ENCODE measurements at places on chromosomes 7 and 10.

DNA sequence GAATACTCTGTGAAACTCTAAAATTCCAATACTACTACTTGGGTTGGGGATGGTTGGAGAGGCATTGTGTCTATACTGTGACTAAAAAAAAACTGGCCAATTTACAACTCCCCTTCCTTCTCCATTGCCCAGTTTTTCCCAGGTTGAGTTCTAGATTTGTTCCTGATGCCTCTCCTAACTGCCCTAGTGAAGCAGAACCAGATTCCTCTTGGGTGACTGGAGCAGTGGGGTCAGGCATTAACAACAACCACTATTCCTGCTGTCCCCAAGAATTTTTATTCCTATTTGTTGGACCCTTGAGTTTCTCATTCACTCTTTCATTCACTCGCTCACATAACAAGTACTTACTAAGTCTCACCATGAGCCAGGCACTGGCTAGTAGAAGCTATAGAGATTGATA lies 5.8 kb downstream of the GOT1 start:
- no peak for DNase-seq

DNA sequence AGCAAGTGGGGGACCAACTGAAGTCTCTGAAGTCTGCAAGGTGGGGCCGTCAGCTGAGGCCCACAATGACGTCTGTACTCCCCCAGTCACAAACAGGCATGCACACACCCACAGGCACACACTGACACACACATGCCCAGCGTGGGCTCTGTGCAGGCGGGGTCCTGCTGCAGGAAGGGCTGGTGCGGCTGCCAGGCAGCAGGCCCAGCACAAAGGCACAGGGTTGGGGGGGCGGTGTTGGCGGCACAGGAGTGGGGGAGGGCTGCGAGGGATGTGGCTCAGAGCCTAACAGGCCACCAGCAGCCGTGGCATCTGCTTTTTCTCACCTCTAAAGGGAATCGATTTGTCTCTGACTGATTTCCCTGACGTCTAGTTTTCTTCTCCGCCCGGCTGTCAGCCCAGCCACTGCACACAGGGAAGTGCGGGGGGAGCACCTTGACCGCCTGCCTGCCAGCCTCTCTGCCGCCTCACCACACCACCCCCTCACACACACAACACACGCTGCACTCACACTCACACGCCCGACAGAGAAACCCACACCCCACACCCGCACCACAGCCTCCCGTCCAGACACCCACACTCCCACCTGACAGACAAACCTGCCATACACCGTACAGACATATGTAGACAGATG lies 43.5 kb upstream of the ZMIZ1 start:
- no peak for DNase-seq

DNA sequence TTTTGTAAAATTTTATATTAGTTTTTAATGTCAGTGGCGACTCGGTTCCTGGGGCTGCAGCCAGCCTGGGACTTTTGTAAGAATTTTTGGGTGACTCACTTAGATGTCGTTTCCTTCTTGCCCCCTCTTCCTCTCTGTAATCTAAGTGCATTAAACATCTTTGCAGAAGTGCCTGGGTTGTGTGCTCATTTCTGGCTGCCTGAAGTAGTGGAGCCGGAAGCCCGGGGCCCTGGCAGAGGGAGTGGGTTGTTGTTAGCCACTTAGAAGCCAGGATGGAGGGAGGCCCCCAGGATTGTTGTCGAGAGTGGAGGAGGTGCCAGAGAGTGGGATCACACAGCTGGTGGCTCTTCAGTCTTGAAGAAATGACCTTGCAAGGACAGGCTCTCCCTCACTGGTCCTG lies 11.0 kb upstream of the TRIM8 start:
- no peak for DNase-seq

DNA sequence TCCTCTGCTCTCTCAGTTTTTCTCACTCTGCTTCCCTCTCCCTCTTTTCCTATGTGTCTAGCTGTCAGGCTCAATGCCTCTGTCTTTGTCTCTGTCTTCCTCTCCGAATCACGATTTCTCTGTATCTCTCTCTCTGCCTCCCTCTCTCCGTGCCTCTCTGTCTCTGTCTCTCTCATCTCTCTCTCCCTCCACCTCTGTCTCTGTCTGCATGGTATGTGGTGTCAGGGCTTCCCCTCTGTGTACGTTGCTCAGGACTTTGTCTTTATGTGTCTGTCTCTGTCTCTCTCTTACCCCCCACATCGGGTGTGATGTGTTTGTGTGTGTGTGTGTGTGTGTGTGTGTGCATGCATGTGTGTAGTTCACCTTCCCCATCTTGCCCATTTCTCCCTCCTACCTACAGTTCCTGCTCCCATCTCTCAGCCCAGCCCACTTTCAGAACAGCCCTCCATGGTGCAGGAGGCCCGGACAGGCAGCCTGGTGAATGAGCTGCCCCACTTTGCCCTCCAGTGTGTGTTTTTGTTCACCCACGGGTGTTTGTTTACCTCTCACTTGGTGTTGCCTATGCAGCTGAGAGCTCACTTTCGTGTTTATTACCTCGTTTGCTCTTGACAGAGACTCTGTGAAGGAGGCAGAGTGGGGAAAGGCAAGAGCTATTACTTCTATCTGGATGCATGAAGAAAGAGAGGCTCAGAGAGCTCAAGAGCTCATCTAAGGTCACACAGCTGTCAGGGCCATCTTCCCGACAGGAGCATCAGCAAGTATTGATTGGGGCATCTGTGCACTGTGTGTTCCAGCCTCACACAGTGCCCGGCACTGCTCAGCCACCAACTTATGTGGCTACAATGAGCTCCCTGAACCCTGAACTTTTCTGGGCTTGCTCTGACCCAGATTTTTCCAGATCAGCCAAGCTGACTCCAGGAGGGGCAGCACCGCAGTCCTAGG lies 163.5 kb upstream of the ZMIZ1 start:
- no peak for DNase-seq

DNA sequence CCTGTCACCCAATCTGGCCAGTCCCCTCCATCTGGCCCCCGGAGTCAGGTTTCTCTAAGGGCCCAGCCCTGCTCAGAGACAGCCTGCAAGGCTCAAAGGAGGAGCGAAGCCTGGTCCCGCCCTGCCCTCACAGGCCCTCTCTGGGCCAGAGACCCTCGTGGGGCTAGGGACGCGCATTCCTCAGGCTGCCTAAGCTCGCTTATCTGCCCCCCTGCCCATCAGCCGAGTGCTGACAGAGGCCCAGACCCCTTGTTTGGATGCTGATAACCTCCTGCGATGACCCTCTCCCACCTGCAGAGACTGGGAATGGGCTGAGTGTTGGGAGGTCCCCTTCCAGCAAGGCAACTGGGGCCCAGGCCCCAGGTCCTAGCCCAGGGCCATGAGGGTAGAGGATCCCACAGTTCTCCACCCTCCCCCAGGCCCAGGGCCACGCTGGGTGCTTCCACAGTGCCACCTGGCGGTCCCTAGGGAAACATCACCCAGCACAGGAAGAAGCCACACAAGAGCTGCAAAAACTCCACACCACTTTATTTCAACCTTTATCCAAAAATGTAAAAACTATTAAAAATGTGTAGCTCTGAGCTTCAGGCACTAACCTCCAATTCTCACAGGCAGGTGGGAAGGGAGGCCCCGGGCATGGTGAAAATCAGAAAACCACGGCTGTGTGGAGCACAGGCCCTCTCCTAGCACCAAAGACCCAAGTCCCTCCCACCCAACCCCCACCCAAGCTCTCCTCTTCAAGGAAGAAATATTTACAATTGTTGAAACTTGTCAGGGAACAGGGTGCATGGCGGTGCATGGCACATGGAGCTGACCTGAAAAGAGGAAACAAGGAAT lies 2.2 kb downstream of the NPM3 start:
- DNase-seq: peak; percentile 74

Measured in ACHN (cell line).